Kidney epithelial cell (primary cell): ENCODE measurements at places on chromosomes 5 and 9.

DNA sequence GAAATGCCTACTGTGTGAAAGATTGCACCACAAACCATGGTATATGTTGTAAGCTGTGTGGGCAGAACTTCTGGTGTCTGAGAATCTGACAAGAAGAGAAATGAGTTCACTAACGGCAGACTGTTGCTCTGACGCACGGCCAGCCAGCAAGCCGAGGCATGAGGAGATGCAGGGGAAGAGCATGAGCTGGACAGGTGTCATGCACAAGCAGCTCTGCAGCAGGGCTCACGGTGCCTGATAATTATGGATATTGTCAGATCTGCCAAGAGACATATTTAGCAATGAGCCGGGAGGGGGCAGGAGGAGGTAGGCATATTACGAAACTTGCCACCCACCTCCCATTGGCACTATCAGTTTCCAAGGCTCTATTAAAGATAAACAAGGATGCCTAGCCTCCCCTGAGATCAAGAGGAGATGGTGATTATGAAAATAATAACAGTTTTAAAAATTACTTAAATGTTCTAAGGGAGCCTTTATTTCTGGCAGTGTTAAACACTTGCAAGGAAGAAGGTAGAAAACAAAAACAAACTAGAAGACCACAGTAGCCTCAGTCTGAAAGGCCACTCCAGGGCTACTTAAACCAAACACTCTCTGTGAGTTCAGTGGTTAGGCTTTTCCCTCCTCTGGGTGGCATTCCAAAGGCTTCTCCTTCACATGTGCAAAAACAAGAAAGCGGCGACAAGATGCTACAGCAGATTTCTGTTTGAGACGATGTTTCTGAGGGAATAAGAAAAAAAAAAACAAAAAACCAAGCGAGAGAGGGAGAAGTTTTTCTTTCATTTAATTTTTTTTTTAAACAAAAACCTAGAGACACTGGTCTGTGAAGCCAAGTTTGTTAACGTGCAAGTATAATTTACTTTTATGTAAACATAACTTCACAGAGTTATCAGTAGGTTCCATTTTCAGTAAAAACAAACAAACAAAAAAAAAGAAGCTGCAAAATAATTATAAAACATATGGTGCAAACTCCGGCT is 339.5 kb downstream of the BNC2 start:
- DNase-seq: no peak

DNA sequence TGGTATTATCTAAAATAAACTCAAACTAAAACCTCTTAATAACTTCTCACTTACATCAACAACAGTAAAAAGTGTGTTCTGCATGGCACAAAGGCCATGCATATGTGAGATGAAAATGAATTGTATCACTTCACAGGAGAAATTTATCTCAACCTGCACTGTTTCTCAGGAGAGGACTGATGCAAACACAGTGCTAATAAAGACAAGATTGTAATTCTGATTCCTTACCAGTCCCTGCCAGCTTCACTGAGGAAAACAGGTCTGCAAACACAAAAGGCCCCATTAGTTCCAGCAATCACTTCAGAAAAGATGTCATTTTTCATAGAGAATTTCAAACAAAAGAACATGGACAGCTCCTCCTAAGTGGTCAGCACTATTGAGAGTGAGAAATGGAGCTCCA is 117.3 kb upstream of the PDE4D start:
- no peak for DNase-seq

- no peak for DNase-seq
Observed at GRCh38 chr9:112149211-112149610, 25.9 kb downstream of the SUSD1 start.

GRCh38 chr5:148458036-148458888 is 74.5 kb downstream of the FBXO38 start:
- DNase-seq: no peak

- peak; percentile 34 for DNase-seq
Observed at GRCh38 chr5:126015235-126016181, 407.7 kb upstream of the GRAMD2B start.

- DNase-seq: no peak
Observed at GRCh38 chr5:60489377-60489776, 210.6 kb downstream of the DEPDC1B start.

GRCh38 chr5:657570-657969 is 35.6 kb downstream of the TPPP start:
- DNase-seq: peak; percentile 31

DNA sequence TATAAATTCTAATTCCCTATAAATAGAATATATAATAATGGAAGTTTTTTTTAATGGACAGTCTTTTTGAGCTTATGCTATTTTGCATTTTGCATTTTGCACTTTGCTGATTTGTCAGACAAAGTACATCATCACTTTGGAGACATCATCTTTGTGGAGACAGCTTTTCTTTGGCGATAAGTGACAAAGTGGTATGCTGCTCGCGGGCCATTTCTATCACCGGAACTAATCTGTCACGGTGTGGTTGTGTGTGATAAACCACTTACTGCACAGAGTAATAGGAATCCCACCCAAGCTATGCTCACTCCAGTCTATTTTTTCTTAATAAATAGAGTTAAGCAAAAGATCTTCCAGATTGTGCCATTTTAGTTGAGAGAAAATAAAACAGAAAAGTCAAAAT is 133.1 kb downstream of the MACIR start:
- no peak for DNase-seq

- DNase-seq: no peak
Observed at GRCh38 chr5:96726802-96727201, 64.6 kb downstream of the CAST start.

- DNase-seq: no peak
Observed at GRCh38 chr9:81791076-81791475, 101.7 kb upstream of the TLE1 start.

DNA sequence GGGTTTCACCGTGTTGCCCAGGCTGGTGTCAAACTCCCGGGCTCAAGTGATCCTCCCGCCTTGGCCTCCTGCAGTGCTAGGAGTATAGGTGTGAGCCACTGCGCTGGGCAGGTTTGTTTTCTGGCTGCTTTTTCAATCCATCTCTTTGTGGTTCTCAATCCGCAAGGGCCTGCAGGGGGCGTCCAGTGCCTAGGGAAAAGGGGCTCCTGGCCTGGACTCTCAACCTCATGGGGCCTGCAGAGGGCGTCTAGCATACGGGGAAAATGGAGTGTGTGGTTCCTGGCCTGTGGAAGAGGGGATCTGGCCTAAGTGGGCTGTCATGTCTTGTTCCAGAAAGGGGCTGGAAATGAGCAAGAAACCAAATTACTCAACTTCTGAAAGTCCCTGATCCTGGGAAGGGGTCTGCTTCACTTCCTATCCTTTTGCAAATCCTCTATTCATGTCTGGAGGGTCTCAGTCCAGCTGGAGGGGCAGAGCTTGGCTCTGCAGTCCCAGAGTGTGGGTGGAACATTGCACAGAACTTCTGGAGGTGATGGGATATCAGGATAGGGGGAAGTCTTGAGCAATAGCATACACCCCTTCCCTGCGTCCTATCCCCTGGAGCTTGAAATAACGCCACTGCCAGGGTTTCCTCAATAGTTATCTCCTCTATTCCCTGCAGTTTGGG is 12.7 kb upstream of the CCL27 start:
- no peak for DNase-seq

GRCh38 chr5:98734646-98735045 is 38.8 kb upstream of the RGMB start:
- no peak for DNase-seq
